ENCODE measurements at places on chromosomes 7 and 10.

DNA sequence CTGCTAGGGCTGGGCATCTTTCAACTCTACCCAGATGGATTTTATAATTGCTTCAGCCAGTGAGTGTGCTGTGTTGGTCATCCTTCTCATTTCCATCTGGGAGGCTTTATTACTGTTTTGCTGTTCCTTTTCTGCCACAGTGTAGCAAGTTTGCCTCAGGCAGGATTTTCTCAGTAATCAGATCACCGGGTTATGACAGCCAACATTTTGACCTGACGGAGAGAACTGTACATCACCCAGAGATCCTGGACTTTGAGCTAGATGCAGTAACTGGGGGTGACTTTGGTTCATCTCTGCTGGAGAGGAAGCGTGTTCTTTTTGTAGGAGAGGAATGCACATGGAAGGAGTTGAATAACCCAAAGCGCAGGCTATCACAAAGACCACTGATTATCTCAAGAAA is 111.8 kb upstream of the AGR3 start:
- no peak for DNase-seq

- no peak for DNase-seq
Observed at GRCh38 chr10:102163342-102163989, 11.3 kb downstream of the NOLC1 start.

- no peak for DNase-seq
Observed at GRCh38 chr7:6623589-6624245, 8.3 kb downstream of the ZNF853 start.

DNA sequence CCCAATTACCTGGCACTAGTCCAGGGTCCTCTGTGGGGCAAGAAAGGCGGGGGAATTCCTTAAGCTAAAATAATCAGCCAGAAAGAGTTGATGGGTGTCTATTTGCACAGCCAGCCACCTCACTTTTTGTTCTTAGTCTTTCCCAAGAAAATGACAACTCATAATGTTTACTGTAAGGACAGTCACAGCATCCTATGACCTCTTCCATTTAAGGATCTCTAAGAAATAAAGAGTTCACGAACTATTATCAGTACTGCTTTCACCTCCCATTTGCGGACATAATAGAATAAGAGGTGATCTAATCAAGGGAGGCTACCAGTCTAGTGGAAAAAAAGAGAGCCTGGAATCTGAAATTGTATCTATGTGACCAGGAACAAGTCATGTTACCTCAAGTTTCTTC is 72.4 kb upstream of the LRRC17 start:
- DNase-seq: no peak

- DNase-seq: peak; percentile 35
Observed at GRCh38 chr7:831596-832166, 595 bp upstream of the SUN1 start.

- DNase-seq: no peak
Observed at GRCh38 chr10:111278266-111278665, 201.4 kb downstream of the ADRA2A start.

- DNase-seq: no peak
Observed at GRCh38 chr10:10193848-10194247, 823.8 kb upstream of the CELF2 start.

- DNase-seq: no peak
Observed at GRCh38 chr10:689452-690371, at the start of gene DIP2C. TSS of gene DIP2C (minus strand) at chr10:689668. CDS start at chr10:689578, 90 bp downstream.

- DNase-seq: no peak
Observed at GRCh38 chr7:70923181-70923845, 208.6 kb upstream of the GALNT17 start.

DNA sequence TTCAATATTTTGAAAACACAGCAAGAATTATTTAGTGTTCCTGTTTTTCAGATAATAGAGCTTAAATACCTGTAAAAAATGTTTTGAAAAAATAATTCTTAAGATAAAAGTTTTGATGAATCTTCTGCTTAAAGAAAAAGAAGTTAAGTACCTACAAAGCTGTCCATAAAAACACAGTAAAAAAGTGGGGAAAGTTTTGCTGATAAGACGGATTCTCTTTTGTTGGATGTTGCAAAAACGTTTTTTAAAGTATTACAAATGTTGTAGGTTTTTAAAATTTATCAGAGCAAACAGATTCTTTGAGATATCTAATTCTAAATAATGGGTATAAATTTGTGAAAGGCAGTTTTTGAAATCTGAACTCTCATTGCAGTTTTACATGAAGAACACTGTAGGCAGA is 12.2 kb downstream of the DMTF1 start:
- DNase-seq: no peak

DNA sequence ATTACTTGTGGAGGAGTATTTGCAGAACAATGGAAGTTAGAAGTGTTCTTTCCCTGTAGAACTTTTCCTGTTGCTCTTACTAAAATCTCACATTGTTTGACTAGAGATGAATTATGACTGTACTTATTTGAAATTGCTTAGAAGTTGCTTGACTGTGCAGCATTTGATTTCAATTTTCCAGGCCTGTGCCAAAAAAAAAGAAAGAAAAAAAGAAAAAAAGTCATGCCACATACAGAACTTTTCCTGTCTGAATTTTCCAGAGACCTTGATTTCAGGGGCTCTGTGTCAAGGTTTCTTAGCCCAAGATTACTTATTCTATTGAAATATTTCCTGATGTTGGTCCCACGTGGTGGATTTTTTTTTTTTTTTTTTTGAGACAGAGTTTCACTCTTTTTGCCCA is 3.5 kb upstream of the FAM171A1 start:
- DNase-seq: no peak

GRCh38 chr10:97481071-97481470 is 17.2 kb downstream of the MMS19 start:
- DNase-seq: no peak

- no peak for DNase-seq
Observed at GRCh38 chr10:118259288-118259906, 82.7 kb downstream of the FAM204A start.

GRCh38 chr7:106965108-106965507 is 79.4 kb upstream of the PRKAR2B start:
- DNase-seq: no peak

DNA sequence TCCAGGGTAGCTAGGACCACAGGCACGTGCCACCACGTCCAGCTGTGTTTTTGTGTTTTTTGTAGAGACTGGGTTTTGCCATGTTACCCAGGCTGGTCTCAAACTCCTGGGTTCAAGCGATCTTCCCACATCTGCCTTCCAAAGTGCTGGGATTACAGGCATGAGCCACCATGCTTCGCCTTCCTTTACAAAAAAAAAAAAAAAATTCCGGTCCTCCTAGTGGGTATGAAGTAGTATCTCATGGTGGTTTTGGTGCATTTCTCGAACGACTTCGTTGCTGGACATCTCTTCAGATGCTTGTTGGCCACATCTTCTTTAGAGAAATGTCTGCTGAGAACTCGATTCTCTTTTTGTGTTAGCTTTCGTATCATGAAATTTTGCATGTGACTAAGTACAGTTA is 3.9 kb downstream of the PROSER2 start:
- DNase-seq: no peak

DNA sequence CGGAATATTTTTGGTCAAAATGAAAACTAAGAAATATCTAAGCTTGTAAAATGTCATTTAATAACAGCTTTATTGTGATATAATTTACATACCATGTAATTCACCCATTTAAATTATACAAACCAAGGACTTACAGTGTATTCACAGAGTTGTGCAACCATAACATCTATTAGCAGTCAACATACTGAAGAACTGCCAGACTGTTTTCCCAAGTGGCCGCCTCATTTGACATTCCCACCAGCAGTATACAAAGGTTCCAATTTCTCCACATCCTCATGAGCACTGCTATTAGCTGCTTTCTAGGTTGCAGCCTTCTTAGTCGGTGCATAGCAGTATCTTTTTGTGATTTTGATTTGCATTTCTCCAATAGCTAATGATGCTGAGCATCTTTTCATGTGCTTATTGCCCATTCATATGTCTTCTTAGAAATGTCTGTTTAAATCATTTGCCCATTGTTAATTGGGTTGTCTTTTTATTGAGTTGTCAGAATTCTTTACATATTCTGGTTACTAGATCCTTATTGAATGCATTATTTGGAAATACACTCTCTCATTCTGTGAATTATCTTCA is 153.0 kb upstream of the FGFR2 start:
- no peak for DNase-seq

GRCh38 chr7:140521421-140521820 is 42.1 kb upstream of the MKRN1 start:
- no peak for DNase-seq

GRCh38 chr10:5012595-5012994 is 8.9 kb upstream of the AKR1C2 start:
- no peak for DNase-seq

DNA sequence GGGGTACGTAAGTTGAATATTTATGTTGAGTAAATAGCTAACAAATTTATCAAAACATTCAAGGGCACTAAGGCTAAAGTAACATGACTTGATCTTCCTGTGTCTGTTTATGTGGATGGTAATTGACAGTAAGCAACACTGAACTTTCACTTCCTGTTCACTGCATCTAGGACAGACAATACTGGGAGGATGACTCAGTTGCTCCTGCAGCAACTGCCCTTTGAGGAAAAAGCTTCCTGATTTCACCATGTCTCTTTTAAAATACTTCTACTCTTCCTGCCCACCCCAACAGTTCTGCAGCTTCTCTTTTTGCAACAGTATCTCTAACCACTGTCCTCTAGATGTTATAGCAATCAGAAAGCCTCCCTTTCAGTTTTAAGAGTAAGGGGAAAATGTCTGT is 76.6 kb upstream of the HGF start:
- no peak for DNase-seq

DNA sequence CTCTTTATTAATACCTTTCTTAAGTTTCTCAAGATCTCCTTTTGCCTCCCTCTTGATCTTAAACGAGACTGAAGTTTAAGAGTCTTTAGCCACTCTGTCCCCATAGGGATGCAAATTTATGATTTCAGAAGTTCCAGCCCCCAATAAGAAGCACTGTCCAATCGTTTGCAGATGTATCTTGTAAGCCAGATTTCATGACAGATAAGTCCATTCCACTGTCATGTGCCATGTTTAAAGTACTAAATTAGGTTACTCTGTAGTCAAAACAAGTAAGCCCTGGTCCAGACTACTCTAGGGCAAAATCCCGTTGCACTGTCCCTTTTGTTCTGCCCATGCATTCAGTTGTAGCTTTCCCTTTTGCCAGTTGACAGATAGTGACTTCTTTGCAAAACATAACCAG is 157.2 kb upstream of the KAT6B start:
- DNase-seq: no peak

All from GM18507 (cell line).